ENCODE measurements at places on chromosomes 16 and 17. TPM values are rescaled to one million over a fixed set of nuclear protein-coding genes. Genes with fewer than 3 reads are reported as not detected.

- peak; percentile 85 for DNase-seq
Observed at GRCh38 chr17:47315451-47316266, 8.1 kb upstream of the EFCAB13 start.

DNA sequence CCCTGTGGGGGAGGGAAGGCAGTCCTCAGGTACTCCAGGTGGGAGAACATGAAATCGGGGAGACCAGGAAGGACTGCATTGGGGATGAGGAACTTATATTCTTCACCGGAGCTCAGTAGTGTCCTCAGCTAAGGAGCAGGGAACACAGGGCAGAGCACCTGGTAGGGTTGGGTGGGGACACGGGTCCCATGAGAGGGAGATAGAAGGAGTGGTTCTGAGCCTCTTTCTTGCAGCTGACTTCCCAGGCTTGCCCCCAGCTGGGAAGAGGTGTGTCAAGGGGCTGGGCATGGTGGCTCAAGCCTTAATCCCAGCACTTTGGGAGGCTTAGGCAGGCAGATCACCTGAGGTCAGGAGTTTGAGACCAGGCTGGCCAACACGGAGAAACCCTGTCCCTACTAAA, 2.1 kb downstream of the FHOD1 start:
- DNase-seq, result no peak

- no peak for DNase-seq
Observed at GRCh38 chr17:58324409-58325288, 3.9 kb downstream of the TSPOAP1 start.

The CDH8 gene
- 13.2 TPM for total RNA-seq

DNA sequence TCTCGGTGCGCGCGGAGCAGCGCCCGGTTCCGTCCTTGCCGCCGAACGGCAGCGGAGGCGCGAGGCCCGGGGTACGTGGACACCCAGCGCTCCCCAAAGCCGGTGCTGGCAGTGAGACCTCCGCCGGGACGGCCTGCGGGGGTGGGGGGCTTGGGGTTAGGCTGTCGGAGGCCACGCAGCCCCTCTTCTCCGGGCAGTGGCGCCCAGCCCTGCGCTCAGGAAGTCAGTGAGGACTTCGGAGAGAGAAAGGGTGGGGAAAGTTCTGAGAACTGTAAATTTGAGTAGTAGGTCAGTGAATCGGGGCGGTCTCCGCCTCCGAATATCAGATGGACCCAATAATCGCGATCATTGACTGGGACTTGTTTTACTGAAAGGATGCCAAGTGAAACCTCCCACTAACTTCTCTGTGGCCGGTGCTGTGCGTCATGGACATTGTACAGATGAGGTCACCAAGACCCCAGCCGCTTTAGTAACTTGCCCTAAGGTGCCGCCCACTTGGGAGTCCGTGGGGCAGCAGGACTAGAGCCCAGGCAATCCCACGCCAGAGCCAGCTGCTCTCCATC, 468 bp downstream of the IL4R start:
- peak; percentile 93 for DNase-seq

The NXN gene
- total RNA-seq, result 106 TPM

- DNase-seq, result peak; percentile 70
Observed at GRCh38 chr16:85573696-85574641, 39.2 kb upstream of the GSE1 start.

- no peak for DNase-seq
Observed at GRCh38 chr17:77205396-77206125, 64.8 kb downstream of the SEC14L1 start.

DNA sequence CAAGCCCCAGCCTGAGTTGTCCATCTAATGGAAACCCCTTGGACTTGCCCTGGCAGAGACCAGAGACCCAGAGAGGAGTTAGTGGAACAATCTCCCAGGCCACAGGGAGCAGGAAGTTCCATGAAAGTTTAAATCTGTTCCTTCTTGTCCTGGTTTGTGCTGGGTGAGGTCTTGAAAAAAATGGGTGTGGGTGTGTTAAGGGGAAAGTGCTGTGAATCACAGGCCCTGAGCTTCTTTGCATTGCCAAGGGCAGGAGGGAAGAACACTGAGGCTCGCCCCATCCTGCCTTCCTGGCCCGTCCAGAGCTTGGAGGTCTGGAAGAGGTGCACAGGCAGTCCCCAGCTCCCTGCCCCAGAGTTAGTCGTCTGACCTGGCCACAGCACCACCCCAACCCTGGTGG, 2.3 kb downstream of the ADORA2B start:
- no peak for DNase-seq

DNA sequence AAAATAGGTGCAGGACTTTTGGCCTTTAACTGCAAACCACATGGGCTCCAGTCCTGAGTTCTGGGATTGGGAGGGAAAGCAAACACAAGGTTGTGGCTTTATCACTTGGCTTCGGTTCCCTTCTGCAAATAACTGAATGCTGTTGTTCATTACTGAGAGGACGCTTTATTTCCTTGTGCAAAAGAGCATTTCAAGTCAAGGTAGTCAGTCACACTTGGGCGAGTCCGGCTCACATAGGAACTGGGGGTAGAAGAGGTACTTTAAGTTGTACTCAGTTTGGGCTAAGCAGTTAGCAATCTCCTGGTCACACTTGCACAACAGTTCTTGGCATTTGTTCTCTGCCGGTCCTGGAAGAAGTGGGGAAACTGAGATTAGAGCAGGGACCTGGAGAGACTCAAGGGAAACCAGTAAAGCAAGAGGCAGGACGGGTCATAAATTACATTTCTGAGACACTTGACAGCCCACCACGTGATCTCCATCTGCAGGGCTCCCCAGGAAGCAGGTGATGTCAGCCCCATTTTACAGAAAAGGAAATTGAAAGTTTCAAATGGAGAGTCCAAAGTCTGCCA, 21.6 kb downstream of the PLA2G10 start:
- no peak for DNase-seq

The DOK4 gene
- total RNA-seq, result 25.5 TPM

The HS3ST6 gene
- not detected for total RNA-seq

GRCh38 chr17:76178124-76178523, 37.1 kb upstream of the FOXJ1 start:
- no peak for DNase-seq

DNA sequence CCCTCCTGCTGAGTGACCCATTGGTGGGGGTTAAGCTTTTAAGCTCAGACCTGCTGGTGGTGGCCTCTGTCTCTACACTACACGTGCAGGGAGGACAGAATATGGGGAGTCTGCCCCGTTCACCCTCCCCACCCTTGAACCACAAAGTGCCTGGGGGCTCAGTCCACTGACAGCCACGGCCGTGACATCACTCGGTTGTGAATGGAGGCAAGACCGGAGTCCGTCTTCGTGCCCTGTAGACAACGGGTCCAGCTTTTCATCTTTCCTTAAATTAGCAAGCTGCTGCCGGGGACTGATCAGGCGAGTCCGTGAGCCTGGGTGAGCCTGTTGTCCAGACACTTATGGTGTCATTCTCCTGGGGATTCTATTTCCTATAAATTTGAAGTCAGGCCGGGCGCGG, 67.4 kb downstream of the CRISPLD2 start:
- no peak for DNase-seq

- DNase-seq, result no peak
Observed at GRCh38 chr16:89338863-89339262, 121.4 kb downstream of the ZNF778 start.

DNA sequence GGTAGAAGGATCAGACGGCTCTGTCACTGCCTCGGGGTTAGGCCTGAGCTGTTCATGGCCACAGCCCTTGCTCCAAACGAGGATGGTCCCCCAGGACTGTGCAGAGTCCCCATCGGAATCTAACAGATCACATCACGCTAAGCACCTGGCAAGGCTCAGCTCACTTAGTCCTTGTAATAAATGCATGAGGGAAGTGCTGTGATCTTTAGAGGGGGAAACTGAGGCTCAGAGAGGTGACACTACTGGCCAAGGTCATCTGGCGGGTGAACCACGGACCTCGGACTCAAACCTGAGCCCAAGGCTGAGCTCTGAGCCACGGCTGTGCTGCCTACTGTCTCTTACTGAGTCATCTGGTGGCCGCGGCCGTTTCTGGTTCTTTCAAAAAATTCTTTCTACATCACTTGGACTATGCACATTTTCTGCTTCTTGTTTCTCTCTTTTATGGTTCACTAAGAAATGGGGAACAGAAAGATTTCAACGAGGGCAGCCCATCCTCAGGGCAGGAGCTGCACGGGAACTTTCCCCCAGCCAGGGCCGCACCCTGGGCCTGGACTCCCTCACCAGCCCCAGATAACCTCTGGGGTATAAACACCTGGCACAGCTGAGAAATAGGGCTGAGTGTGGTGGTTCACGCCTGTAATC, 55.6 kb downstream of the COTL1 start:
- no peak for DNase-seq

The CRYM gene
- total RNA-seq, result 0.50 TPM

The ST6GALNAC2 gene
- not detected for total RNA-seq

The CTRB2 gene
- 0.43 TPM for total RNA-seq

GRCh38 chr17:31724026-31724425, 135.0 kb downstream of the COPRS start:
- peak; percentile 82 for DNase-seq

DNA sequence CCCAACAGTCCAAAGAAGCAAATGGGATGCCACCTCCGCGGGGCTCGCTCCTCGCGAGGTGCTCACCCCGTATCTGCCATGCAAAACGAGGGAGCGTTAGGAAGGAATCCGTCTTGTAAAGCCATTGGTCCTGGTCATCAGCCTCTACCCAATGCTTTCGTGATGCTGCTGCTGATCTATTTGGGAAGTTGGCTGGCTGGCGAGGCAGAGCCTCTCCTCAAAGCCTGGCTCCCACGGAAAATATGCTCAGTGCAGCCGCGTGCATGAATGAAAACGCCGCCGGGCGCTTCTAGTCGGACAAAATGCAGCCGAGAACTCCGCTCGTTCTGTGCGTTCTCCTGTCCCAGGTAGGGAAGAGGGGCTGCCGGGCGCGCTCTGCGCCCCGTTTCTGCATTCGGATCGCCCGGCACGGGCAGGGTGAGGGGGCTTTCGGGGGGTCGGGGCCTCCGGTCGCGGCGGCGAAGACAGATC, at the start of gene CDH13:
Gene CDH13, plus strand, starts transcription at position 179 of the 471 bp plus-strand sequence.
- peak; percentile 72 for DNase-seq

The SULT1A3 gene
- total RNA-seq, result 8.6 TPM

- DNase-seq, result no peak
Observed at GRCh38 chr16:4663465-4663776, 29.9 kb upstream of the NUDT16L1 start.

The SYCE1L gene
- 2.0 TPM for total RNA-seq

- DNase-seq, result no peak
Observed at GRCh38 chr16:21277045-21277926, 804 bp downstream of the CRYM start.

The KDM6B gene
- total RNA-seq, result 50.4 TPM

DNA sequence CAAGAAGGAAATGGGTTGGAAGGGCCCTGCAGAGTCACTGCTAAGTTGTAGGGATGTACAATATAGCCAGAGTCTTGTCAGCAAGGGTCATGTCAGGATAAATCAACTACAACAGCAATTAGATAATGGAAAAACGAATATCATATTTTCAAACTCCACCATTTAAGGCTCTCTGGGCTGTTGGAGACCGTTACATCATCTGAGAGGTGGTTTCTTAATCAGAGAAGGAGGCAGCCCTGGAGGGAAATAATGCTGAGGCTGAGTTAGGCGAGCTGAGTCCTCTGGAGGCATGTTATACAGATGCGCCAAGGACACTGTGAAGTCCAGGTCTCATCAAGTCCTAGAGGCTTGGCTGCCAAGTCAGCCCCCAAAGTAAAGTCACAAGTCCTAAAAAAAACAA, 30.3 kb downstream of the LYRM9 start:
- no peak for DNase-seq

DNA sequence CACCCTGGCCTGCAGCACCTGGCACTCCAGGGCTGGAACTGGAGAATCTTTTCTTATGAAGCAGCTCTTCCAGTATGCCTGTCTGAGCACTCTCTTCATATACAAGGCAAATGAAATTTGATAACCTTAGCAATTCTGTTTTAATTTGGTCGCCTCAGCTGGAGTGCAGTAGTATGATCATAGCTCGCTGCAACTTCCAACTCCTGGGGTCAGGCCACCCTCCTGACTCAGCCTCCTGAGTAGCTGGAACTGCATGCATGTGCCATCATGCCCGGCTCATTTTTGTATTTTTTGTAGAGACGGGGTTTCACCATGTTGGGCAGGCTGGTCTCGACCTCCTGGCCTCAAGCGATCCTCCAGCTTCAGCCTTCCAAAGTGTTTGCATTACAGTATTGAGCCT, 140.8 kb upstream of the CHMP6 start:
- DNase-seq, result no peak

DNA sequence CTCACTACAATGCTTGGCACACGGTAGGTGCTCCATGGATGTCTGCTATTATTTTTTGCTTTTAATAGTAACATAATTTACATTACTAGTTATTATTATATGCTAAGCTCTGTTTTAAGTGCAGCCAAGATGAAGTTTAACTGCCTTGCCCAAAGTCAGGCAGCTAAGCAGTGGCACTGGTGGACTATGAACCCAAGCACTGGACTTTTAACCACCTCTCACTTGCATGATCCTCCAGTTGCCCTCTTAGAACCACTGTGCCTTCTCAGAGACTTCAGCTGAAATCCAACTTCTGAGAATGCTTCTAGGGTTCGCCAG, 1.5 kb upstream of the ZNF207 start:
- DNase-seq, result no peak

DNA sequence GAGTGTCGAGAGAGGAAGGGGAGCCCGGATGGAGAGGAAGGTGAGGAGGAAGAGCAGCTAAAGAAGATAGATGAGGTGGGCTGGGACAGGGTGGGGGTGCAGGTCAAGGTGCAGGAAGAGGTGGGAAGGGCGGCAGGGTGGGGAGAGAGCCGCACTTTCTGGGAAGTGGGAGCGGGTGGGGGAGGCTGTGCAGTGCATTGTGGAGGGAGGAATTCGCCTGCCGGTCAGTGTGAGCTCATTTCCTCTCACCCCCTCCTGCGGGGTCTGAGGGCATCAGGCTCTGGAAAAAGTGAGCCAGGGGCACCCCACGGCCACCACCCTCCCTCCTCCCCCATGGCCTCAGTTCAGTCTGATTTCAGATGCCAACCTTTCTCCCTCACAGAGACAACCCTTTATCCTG, 2.5 kb upstream of the ARHGAP23 start:
- DNase-seq, result peak; percentile 20

DNA sequence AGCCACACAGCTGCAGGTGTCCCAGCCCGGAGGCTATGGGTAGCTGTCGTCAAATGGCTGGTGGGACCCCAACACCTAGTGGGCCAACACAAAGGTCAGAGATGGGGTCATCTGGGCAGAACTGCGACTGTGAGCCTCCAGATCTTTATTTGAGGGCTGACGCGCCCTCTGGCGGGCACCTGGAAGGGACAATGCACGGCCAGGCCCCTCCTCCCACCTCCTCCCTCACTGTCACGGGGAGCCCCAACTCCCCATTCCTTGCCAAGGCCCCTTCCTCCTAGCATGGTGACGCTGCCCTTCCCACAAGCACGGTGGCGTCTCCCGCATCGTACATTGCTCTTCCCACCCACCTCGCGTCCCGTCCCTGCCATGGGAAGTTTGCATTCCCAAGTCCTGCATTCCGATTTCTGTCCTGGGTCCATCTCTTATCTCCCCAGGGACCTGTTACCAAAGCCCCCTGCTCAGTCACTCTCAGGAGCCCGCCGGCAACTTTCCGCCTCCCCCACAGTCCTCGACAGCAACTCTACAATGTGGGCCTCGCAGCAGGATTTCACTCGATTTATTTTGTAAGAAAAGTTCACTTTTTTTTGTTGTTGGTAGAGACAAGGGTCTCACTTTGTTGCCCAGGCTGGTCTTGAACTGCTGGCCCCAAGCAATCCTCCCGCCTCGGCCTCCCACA, 1.0 kb downstream of the TLE7 start:
- no peak for DNase-seq
